Fibroblast of skin of abdomen (primary cell): ENCODE measurements at places on chromosomes 13 and 19.

GRCh38 chr19:53875602-53876325, 6.2 kb upstream of the PRKCG start:
- DNase-seq, result no peak

GRCh38 chr19:11323601-11324078, 15.8 kb downstream of the RAB3D start:
- DNase-seq, result no peak

GRCh38 chr19:54434112-54434872, 14.7 kb upstream of the LENG8 start:
- DNase-seq, result no peak

DNA sequence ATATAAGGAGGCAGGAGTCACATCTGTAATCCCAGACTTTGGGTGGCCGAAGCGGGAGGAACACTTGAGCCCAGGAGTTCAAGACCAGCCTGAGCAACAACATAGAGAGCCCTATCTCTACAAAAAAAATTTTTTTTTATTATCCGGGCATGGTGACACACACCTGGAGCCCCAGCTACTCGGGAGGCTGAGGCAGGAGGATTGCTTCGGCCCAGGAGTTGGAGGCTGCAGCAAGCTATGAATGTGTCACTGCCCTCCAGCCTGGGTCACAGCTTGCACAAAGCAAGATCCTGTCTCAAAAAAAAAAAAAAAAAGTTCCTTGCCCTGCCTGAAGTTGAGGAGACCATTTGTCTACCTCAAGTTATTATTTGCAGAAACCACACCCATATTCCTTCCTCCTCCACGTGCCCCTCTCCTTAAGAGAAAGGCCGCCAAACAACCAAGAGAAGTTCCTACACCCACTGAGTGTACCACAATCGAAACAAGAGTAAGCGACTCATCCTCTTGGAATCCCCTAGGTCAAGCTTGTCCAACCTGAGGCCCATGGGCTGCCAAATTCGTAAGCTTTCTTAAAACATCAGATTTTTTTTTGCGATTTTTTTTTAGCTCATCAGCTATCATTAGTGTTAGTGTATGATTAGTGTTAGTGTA, 2.2 kb downstream of the ABCC4 start:
- DNase-seq, result peak; percentile 70

GRCh38 chr19:46520616-46521015, 24.9 kb upstream of the PNMA8B start:
- DNase-seq, result no peak

DNA sequence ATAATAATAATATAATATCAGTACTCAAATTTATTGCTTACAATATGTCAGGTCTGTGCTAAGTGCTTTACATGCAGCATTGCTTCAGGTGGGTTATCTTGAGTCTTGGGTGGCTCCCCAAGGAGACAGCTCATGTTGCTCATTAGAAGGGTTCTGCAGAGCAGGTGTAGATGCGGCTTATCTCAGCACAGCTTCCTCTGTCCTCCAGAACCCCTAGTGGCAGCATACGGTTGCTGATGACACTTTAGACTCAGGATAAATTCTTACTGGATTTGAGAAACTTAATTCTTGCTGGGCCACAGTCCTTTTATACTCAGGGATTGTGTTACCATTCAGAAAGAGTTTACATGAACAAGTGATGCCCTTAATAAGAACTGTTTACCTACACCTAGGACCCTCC, 8.9 kb downstream of the COG3 start:
- DNase-seq, result no peak

DNA sequence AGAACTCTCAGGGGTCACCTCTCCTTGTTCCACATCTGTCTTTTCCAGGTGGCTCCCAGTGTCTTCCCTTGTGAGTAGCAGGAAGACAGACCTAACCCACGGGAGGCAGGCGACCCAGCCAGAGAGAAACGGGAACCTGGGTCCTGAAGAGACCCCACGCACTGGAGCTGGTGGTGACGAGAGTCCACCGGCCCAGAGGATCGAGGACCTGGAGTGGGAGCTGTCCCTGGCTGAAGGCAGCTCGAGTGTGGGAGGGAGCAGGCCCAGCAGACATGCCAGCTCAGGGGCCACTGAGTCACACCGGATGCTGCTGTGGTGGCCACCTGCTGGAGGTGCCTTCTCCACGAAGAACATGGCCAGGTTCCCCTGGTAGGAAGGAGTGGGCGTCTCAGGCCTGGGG, 66.5 kb upstream of the ATP12A start:
- no peak for DNase-seq

- peak; percentile 48 for DNase-seq
These were observed 166.2 kb downstream of the SLITRK1 start for GRCh38 chr13:83716121-83716520.

- no peak for DNase-seq
These were observed 2316.2 kb upstream of the PCDH20 start for GRCh38 chr13:63731896-63732295.

GRCh38 chr19:43784241-43784980, 3.6 kb upstream of the KCNN4 start:
- peak; percentile 85 for DNase-seq

DNA sequence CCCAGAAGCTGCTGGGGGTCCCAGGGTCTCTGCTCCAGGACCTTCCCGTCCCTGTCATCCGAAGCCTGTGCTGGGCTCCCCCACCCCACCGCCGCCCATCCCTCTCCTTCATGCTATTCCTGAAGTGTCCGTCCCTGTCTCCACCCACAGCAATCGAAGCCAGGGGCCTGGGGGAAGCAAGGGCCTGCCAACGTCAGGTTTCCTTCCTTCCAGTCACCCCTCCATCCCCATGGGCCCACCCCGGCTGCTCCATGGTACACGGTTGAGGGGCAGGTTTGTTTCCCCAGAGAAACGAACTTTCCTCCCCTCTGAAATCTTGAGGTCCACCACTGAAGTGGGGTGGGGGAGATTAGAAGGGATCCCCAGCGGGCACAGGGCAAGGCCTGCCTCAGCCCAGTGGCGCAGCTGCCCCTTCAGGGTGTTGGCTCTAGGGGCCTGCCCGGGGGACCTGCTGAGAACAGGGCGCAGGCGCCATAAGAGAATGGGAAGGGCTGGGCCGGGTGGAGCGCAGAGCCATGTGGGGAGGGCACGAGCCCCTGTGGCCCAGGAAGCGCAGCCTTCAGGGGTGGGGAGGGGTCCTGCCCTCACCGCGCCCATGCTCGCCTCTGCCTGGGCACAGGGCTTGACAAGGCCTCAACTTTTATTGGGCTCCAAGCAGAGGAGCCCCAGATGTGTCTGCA, 16.1 kb downstream of the CEBPG start:
- no peak for DNase-seq

- no peak for DNase-seq
These were observed 25.7 kb upstream of the UBE2L5 start for GRCh38 chr13:30396434-30397075.

- DNase-seq, result no peak
These were observed 79.6 kb downstream of the TEX26 start for GRCh38 chr13:31011901-31012654.

DNA sequence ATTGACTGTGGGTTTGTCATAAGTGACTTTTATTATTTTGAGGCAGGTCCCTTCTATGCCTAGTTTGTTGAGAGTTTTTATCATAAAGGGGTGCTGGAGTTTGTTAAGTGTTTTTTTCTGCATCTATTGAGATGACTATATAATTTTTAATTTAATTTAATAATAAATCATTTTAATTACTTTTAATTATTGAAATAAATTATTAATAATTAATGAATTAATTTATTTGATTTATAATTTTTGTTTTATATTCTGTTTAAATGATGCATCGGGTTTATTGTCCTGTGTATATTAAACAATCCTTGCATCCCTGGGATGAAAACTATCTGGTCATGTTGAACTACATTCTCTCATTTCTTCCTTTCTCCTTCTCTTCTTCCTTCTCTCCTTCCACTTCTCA, 1352.2 kb upstream of the PRR20A start:
- no peak for DNase-seq

- no peak for DNase-seq
These were observed 2321.8 kb upstream of the PCDH20 start for GRCh38 chr13:63737418-63737817.

DNA sequence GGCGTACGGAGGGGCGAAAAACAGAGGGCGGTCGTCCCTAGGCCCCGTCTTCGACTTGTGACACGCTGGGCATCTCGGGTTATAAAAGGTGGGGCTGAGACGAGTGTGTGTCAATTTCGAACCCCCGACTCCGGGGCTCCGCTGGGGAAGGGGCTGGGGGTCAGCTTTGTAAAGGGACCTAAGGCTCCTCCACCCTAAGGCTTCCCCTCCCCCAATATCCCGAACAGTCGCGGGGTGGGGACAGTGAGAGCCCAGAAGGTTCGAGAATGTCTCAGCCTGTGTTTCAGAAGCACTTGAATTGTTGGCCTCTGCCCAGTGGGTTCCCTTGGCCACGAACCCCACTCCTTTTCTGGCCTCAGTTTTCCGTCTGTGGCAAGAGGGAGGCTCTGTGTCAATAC, 450 bp downstream of the SELENOW start:
- no peak for DNase-seq

DNA sequence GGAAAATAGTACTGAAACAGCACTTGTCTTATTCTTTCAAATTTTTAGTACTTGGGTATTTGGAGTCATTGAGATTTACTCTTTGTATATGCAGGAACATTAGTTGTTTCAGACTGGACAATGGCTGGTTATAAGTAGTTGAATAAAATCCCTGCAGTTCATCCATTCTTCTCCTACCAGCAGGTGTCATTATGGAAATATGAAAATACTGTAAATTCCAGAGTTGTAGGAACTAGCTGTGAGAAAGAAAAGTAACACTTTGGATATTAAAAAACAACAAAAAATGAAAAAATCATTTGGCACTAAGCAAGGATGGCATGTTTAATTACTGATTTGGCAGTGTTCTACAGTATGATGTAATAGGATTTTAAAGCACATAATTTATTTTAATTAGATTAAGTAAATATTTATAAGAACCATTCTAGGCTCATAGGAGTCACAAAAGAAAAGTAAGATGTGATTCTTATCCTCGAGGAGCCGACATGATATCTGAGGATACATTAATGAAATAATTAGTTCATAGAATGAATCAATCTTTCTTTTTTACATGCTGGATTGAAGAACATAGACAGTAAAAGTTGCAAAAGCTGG, 155.3 kb downstream of the KCNRG start:
- DNase-seq, result peak; percentile 25

DNA sequence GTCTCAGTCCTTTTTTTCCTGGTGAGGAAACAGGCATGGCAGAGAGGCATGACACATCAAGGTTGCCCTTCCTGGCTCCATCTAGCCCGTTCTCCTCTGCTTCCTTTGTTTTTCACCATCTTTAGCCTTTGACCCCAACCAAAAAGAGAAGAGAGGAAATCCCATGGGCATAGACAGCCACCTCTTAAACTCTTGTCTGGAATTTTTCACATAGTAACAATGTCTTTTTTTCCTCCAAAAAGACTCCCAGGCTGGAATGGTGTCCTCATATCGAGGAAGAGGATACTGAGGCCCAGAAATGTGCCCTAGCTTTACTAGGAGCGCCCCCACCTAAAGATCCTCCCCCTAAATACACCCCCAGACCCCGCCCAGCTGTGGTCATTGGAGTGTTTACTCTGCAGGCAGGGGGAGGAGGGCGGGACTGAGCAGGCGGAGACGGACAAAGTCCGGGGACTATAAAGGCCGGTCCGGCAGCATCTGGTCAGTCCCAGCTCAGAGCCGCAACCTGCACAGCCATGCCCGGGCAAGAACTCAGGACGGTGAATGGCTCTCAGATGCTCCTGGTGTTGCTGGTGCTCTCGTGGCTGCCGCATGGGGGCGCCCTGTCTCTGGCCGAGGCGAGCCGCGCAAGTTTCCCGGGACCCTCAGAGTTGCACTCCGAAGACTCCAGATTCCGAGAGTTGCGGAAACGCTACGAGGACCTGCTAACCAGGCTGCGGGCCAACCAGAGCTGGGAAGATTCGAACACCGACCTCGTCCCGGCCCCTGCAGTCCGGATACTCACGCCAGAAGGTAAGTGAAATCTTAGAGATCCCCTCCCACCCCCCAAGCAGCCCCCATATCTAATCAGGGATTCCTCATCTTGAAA, at the start of gene GDF15:
Gene GDF15 (plus strand): TSS at position 484 of the 868 bp plus-strand sequence. CDS start 32 bp downstream, at position 516.
- peak; percentile 75 for DNase-seq

- peak; percentile 86 for DNase-seq
These were observed 10.4 kb upstream of the ASF1B start for GRCh38 chr19:14146789-14147216.

DNA sequence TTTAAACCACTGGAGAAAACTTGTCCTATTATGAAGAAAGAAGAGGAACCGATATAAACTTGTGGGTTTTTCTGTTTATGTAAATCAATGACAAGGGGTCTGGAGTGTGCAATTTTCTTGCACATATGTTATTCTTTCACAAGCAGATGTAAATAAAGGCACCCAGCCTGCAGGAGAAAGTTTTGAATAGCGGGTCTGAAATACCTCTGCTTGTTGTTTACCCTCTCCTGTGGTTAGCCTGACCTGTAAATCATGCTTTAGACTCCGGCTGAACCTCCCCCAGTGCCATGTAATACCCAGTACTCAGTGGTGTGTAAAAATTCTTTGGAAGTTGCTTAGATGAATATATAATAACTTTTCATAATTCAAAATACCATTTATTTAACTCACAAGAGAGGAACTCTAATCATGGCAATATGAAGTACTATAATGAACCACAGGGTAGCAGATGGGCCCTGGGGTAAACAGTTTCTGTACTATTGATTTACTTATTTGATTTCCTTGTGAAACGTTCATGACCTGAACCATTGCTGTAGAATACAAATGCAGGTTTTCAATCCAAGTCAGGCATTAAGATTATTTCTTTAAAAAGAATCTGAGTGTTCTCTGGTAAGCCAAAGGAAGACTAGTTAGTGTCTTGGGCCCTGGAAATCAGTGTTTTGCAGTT, 245.1 kb downstream of the LMO7 start:
- DNase-seq, result peak; percentile 46

DNA sequence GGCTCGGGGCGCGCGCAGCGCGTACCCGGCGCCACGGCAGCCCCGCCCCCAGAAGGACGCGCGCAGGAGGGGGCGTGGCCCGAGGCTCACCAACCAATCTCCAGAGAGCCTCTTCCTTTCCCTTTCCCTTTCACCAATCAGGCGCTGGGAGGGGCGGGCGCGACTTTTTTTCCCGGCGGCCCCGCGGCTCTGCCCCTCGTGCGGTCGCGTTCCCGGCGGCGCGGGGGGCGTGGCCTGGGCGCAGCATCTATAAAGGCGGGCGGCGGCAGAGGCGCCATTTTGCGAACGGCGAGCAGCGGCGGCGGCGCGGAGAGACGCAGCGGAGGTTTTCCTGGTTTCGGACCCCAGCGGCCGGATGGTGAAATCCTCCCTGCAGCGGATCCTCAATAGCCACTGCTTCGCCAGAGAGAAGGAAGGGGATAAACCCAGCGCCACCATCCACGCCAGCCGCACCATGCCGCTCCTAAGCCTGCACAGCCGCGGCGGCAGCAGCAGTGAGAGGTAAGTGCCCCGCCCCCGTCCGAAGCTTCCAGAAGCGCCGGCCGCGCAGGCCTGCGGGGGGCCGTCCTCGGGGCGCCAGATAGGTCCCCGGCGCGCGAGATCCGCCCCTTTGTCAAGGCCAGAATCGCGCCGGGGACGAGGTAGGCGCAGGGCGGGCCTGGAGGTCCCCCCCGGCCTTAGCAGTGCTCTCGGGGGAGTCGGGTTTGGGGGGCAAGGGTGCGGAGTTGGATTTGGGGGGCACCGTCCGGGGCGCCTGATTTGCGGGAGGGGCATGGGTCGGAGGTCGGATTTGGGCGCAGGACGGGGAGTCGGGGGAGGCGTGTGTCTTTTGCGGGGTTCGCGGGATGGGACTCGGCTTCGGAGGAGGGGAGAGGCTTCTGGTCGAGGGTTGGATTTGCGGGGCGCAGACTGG, 12.5 kb downstream of the PEAK3 start:
- peak; percentile 97 for DNase-seq
